ENCODE measurements at places on chromosomes 5 and 9.

DNA sequence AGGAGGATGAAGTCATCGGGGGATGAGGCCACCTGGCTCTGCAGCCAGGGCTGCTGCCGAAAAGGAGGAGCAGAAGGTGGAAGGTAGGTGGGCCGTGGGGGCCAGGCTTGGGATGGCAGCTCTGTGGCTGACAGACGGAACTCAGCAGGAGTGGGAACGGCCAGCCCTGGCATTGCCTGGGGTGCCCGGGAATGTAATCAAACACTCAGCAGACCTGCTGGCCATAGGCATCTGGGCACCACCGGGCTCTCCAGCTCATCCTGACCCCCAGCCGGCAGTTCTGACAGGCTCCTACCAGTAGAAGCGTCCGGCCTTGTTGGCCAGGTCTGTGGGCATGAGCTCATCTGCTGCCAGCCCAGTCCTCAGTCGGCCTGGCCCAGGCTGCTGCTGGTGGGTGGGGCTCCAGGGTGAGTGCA, 4.3 kb upstream of the FAT2 start:
- no peak for DNase-seq

DNA sequence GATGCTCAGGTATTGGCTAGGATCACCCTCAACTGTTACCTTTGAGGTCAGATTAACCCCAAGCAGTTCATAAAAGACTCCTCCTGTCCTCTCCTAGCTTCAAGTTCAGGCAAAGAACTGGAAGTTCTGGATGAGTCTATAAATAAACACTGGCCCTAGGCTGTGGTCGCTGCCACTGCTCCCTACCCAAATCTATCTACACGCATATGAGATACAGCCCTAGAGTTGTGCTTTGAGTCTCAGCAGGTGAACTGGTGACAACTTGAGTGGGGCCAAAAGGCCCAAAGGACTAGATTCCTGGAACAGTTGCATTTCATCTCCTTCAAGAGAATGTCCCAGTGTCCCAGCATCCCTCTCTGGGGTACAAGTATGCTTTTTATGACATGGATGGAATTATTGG, 62.6 kb downstream of the SAXO1 start:
- DNase-seq = no peak

- no peak for DNase-seq
Measured at GRCh38 chr9:115115117-115115880, 2.7 kb downstream of the TNC start.

GRCh38 chr9:127979333-127980059, 1.3 kb downstream of the EEIG1 start:
- DNase-seq = no peak

GRCh38 chr5:61029456-61030162, 84.6 kb downstream of the NDUFAF2 start:
- DNase-seq = no peak

DNA sequence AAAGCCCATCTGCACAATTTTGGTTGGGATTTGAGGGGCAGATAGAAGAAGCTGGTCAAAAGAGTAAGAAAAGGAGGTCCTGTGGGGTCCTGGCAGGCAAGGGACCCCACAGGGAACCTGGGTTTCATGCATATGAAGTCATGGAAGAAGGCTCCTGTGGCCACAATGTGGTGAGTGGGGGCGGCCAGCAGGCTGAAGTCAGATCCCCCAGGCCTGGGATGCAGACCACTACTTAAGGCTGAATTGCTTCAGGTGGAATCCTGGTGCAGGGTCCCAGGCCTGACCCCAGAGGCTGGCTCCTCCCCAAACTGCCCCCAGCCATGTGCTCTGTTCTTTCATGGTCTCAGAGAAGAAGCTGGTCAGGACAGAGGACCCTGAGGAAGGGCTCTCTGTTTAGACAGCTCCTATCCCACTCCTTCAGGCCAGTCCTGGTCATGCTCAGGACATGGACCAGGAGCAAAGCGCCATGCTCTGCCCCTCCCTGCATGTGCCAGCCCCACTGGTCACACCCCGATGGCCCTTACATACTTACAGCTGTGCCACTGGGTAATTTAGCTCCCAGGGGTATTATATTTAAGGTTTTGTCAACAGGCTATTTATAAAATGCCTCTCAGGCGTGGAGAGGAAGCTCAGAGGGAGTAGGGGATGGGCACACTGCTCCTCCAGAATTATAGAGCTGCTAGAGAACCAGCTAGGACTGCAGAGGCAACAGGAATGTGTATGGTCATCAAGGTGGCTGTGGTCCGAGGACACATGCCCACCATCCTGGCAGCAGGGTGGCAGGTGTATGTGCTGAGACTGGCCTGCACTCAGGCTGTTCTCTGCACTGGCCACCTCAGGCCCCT, 33.4 kb downstream of the C5orf15 start:
- DNase-seq = no peak

GRCh38 chr9:106913276-106913675, 50.3 kb downstream of the ZNF462 start:
- no peak for DNase-seq

- no peak for DNase-seq
Measured at GRCh38 chr9:28866951-28867350, 1293.7 kb upstream of the C9orf72 start.
